ENCODE measurements at places on chromosomes 11 and 22. TPM values are rescaled to one million over a fixed set of nuclear protein-coding genes. Genes with fewer than 3 reads are reported as not detected.

GRCh38 chr22:37775785-37776638 lies 31.7 kb upstream of the GCAT start:
- DNase-seq, result no peak

DNA sequence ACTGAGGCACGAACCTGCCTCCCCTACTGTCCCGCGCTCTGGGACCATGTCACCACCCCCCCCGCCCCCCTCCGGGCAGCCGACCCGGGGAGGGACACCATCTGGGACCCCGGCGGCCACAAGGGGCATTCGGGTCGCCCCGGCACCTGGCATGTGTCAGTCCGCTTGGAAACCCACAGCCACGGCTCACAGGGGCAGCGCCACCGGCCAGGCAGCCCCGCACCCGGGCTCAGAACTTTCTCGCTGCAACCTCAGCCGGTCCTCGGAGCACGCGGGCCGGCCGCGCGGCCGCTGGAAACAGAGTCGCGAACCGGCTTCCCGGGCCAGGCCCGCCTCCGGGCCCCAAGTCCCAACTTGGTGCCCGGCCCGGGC lies 159.9 kb upstream of the GRK3 start:
- DNase-seq, result peak; percentile 20

GRCh38 chr22:24107661-24108060 lies 73.6 kb upstream of the SUSD2 start:
- no peak for DNase-seq

DNA sequence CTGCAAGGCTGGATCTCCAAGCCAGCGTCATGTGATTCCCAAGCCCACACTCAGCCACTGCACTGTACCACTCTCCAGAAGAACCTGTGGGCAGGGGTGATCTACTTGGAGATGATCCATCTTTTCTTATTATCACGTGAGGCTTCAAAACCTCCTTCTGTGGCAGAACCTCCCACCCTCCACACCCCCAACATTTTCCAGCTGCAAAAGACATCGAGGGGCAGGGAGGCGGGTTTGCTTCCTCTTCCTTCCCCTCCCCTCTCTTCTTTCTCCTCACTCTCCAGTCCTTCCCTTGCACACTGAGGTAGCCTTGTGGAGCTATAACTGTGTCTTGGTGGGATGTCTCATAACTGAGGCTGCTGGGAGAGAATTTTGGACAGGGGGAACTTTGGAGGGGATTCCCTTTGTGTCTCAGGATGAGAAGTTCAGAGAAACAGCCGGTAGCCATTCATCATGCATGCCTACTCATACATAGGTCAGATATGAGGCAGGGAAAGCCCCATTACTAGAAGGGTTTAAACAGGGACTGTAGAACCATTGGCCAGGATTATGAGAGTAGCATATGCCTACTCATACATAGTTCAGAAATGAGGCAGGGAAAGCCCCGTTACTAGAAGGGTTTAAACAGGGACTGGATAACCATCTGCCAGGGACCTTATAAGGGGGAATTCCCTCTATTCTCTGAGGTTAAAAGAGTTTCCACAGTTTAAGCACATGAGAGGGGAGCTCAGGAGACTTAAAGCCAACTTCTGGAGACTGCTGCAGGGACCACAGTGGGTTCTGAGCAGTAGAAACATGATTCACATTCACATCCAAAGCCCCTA lies 420.7 kb upstream of the CADM1 start:
- DNase-seq, result no peak

The OR52E6 gene
- not detected for total RNA-seq

The DEFB131B gene
- not detected for total RNA-seq

DNA sequence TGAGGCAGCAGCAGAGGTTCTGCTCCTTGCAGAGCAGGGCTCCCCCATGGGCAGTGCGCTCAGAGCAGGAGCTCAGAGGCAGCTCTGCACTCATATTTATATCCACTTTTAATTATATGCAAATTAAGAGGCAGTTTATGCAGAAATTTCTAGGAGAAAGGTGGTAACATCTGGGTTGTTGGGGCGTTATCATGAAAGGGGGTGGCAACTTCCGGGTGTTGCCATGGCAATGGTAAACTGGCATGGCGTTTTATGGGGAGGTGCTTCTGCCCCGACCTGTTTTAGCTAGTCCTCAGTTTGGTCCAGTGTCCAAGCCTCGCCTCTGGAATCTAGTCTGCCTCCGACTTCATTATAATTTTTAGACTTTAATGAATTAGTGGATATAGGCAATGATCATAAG lies 1191.7 kb downstream of the TBC1D22A start:
- DNase-seq, result no peak

DNA sequence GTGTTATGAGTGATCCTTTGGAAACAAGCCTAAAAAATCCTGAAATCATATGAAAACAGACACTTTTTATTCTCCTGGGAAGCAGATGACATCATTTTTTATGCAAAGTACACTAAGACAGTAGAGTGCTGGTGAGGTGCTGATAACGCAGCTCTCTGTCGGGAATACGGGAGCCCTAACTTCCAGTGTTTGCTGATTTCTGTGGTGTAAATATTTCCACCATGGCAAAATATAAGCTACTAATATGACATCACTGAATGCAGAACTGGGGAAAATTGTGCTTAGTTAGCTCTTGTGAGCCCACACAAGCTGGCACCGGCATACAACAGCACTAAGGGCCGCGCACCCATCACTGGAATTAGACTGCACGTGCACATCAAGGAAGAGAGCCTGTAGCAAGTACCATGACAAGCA lies 82.6 kb downstream of the FAM76B start:
- DNase-seq, result no peak

The ACRV1 gene
- total RNA-seq, result not detected

- no peak for DNase-seq
Observed at GRCh38 chr11:70528794-70529580, 130.7 kb downstream of the CTTN start.
